ENCODE measurements at places on chromosomes 7 and 10.

DNA sequence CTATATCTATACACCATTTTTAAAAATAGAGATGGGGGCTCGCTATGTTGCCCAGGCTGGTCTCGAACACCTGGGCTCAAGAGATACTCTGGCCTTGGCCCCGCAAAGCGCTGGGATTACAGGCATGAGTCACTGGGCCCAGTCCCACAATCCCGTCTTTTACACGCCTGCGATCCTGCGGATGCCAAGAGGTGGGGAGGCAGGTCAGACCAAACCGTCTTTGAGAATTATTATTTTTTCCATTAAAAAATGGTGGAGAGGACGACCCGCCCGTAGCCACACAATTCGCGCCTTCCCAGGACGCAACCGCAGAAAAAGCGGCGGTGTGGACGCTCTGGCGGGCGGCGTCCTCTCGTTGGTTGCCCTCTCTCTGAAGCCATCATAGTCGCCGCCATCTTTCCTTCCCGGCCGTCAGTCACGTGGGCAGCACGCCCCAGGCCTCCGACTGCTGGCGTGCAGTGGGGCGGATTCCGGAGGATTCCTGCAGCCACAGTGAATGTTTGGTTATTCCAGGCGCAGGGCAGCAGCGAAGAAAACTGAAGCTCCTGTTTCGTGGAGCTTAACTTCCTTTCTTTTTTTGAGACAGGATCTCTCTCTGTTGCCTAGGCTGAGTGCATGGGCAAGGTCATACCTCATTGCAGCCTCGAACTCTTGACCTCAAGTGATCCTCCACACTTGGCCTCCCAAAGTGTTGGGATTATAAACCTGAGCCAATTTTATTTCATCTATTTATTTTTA is 9.9 kb upstream of the EPHB4 start:
- DNase-seq, result peak; percentile 87

- no peak for DNase-seq
These were observed 53.7 kb upstream of the DPYSL4 start for GRCh38 chr10:132133005-132133404.

DNA sequence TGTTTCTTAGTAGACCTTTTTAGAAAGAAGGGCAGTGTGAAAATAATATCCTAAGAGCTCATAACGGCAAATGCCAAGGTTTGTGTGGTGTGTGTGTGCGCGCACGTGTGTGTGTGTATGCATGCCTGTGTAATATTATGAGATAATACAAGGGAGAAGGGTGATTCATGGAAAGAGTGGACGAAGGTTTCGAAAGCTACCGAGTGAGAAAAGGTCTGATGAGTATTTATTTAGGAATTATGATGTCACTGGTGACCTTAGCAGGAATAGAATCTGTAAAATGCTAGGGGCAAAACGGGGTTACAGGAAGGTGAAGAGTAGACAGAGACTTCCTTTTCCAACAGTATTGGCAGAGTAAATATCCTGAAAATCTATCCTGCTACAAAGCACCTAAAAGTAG is 107.3 kb downstream of the AHR start:
- DNase-seq, result no peak

DNA sequence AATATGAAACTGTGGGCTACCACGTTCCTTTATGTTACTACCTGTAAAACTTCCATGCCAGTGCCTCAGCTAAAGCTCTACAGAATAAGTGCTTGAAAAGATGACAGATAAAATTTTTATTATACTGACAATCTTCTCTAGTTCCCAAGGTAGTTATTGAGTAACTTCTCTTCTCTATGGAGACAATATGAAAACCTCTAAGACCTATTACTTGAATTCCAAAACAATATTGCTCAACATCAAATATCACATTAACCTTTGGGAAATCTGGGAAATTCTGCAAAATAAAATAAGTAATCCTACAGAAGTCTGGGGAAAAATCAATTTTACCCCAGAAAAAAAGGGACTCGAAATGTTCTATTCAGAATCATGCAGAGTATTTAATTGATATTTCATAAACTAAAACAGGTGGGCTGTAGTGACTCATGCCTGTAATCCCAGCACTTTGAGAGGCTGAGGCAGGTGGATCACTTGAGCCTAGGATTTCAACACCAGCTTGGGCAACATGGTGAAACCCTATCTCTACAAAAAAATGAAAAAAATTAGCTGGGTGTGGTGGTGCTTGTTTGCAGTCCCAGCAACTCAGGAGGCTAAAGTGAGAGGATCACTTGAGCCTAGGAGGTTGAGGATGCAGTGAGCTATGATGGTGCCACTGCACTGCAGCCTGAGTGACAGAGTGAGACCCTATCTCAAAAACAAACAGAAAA is 23.8 kb upstream of the ANK3 start:
- DNase-seq, result no peak

DNA sequence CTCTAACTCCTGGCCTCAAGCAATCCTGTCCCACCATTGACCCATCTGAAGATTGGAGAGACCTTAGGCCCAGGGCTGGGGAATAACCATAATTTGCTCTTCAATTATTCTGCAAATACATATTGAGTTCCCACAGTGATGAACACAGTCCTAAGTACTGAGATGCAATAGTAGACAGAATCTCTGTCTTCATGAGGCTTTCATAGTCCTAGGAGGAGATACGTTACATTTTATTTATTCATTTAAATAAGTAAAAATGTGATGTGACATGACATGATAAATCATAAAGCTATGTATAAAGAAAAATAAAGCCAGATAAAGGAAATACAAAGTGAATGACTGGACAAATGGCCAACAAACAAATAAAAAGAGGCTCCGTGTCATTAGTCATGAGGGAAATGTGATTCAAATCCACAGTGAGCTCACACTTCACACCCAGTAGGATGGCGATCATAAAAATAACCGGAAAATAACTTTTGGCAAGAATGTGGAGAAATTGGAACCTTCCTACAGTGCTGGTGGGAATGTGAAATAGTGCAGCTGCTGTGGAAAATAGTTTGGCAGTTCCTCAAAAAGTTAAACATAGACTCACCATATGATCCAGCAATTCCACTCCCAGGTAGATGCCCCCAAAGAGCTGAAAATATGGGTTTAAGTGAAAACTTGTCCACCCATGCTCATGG is 52.1 kb upstream of the JCAD start:
- no peak for DNase-seq

Data from activated T-cell treated with anti-CD3 and anti-CD28 coated beads, Interleukin-2, amount 50 U/mL, for 24 hours (primary cell).